Activated T-helper 1 cell treated with anti-CD3 and anti-CD28 coated beads, Interleukin-2, amount 50 U/mL, for 16 hours (primary cell): ENCODE measurements at places on chromosomes 2 and 18.

GRCh38 chr18:22856870-22857269 lies 76.3 kb upstream of the RBBP8 start:
- DNase-seq = no peak

DNA sequence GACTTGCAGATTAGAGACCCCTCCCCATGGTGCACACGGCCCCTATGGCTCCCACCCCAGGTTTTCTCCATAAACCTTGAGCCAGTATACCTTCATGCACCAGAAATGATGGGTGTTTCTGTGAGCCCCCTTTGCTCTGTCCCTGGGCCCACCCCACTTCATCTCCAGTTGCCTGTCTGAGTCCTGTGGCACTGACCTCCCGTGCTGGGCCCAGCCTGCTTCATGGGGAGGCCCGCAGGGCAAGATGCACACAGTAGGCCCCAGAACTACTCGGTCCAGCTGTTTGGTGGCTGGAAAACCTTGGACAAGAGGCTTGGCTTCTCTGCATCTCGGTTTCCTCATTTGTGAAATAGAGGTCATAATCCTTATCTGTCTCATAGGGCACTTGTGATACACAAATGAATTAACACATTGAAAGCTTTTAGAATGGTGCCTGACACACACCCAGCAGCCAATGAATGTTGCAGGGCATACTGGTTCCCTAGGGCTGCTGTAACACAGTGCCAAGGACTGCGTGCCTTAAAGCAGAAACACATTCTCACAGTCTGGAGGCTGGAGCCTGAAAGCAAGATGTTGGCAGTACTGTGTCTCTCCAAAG lies 58.4 kb downstream of the SH3BP4 start:
- DNase-seq = no peak

DNA sequence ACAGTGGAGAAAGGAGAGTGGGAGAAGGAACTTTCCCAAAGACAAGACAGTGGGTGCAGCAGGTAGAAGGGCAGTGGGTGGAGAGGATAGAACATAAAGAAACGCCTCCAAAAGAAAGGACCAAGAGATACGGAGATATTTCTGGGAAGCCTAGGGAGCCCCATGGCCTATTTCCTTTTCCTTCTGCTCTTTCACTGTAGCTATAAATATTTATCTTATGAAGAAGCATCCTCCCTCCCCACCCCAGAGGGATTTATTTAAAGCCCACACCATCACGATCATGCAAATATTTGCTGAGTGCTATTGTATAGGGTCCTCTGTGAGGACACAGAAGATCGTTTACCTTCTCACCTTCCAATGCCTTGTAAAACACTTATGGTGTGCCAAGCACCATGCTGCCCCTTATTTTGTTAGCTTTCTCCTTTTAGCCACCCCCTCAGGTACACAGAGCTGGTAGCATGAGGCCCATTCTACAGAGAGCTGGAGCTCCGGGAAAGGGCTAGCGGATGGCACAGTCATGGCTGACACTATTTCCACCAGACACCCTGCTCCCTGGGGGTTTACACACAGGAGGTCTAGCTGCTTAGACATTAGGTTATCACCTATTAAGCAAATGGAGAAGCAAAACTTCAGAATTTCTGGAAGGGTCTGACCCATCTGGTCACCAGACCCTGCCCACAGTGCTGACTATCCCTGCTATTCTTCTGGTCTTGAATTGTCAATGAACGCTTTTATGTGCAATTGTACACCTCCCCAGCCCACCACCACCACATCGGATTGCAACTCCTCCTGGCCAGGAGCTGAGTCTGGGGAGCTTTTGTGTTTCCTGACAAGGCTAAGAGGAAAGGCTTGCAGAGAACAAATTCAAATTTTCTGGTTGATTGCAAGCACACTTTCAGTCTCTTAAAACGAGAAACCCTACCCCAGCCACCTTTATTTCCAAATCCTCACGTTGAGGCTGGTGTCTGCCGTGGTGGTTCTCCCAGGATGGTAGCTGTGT lies 91.8 kb upstream of the KLF7 start:
- no peak for DNase-seq

GRCh38 chr2:136358576-136358975 lies 240.6 kb upstream of the CXCR4 start:
- no peak for DNase-seq

- no peak for DNase-seq
Measured at GRCh38 chr2:2748399-2749205, 417.5 kb upstream of the MYT1L start.
